ENCODE measurements at places on chromosomes 6 and 20.
A peak's percentile ranks its signal among the peaks of the same experiment; 100 is the strongest.

- no peak for DNase-seq
Measured at GRCh38 chr6:79266051-79266450, 31.6 kb upstream of the HMGN3 start.

- no peak for DNase-seq
Measured at GRCh38 chr6:167757821-167758220, 68.9 kb upstream of the AFDN start.

DNA sequence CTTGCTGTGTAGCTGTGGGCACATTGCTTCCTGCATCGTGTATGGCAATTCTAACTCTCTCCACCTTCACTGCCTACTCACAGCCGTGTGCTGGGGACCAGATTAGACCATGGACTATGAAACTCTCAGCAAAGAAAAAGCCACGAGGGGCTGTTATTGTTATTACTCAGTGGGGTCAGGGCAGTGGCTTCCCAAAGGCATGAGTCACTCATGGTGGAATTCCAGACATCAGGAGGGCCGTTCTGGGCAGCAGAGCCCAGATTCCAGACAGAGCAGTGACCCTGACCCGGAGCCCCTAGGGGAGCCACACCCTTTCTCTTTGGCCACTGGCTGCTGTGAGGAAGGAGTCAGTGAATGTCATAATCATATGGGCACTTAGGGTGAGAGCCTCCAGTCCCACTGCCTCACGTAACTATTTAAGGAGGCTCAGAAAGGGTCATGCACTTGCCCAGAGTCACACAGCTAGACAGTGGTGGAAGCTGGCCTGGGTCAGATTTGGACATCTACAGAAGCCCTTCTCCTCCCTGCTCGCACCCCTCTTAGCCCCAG lies 22.2 kb upstream of the CCN5 start:
- DNase-seq, result no peak

DNA sequence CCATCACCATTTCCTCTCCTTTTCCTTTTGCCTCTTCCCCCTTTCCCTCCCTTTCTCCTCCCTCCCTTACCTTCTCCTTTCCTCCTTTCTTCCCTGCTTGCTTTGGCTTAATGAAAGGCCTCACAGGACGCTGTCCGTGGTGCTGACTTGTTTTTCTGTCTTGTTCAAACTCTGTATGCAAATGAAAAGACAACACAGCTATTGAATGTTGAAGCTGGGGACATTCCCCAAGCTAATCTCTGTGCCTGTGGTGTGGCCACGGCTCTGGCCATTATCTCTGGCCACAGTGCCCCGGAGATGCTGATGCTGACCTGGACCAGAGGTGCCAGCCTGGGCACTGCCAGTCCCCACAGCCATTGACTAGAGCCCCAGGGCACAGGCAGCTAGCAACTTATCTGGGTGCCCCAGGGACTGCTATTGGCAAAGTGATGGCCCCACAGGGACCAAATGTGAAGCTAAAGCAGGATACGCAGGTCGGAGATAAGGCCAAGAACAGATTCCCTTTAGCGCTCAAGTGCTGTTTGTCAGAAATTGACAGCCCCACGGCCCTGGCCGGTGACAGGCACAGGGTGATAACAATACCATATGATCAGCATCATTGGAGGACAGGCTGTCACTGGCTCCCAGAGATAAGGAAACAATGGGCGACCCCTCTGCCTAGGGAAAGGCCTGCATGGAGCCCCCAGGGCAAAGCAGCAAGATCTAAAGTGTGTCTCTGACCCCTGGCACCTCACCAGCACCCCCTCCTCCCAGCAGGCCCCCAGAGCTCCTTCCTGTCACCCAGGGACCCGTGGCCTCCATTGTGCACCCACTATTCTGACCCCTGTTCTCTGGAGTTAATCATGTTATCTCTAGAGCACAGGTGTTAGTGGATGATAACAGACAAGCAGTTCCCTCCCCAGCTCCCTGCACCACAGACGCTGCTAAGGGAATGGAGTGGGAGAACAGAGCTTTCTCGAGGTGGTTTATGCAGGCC lies 31.6 kb upstream of the SLC32A1 start:
- peak; percentile 59 for DNase-seq

GRCh38 chr6:166864333-166864732 lies 92.0 kb downstream of the RNASET2 start:
- DNase-seq, result no peak

- DNase-seq, result peak; percentile 84
Measured at GRCh38 chr6:154258064-154258757, 98.4 kb downstream of the IPCEF1 start.

DNA sequence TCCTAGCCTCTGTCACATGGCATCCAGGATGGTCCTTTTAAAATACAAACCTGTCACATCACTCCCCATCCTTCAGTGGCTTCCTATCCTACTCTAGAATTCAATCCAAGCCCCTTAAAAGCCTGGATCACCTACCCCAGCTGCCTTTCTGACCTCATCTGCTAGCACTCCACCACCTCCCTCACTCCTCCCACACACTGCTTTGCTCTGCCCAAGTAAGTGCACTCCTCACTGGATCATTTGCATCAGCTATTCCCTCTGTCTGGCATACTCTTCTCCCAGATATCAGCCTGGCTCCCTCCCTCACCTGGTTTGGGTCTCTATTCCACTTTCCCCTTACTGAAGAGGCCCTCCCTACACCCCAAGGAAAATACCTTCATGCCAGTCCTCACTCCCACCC lies 10.5 kb downstream of the C6orf136 start:
- no peak for DNase-seq

DNA sequence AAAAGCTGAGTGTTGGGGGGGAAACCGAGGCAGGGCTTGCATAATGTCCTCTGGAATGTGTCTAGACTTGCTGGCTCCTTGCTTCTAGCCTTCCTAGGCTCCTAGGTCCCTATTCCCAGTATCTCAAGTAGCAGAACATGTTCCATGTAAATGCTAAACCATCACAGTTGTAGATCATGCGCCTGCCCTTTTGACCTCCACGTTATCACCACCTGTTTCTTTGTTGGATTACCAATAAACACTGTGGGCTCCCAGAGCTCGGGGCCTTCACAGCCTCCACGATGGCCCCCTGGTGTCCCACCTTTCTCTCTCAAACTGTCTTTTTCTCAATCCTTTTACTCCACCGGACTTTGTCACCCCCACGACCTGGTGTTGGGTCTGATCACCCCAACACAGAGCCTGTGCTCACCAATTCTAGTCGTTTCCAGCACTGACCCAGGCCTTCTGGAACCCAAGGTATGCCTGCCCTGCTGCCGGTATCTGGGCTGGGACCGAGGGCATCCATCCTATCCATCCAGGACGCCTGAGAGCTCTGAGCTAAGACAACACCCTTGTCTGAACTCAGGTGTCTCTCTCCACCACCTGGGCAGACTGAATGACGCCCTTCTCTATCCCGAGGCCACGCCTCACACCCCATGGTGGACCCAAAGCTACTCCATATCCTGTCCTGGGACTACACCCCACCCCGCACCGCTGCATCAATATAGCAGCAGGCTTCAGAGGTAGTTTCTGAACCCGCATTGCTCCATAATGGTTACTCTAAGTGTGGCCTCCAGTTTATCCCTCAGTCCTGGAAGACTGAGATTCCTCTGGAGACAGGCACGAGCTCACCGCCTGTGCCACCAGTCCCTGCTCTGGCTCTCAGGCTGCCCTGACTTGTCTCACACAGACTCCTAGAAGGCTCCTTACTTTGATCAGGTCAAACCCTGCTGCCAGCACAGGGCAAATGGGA lies 9.3 kb upstream of the PRR18 start:
- DNase-seq, result no peak

- DNase-seq, result no peak
Measured at GRCh38 chr6:108051481-108051880, 23.1 kb downstream of the OSTM1 start.

- no peak for DNase-seq
Measured at GRCh38 chr20:20393207-20394120, 25.6 kb downstream of the INSM1 start.

GRCh38 chr6:17505767-17506280 lies 94.3 kb upstream of the FAM8A1 start:
- no peak for DNase-seq

GRCh38 chr20:17488916-17489600 lies 42.1 kb downstream of the BFSP1 start:
- DNase-seq, result no peak

DNA sequence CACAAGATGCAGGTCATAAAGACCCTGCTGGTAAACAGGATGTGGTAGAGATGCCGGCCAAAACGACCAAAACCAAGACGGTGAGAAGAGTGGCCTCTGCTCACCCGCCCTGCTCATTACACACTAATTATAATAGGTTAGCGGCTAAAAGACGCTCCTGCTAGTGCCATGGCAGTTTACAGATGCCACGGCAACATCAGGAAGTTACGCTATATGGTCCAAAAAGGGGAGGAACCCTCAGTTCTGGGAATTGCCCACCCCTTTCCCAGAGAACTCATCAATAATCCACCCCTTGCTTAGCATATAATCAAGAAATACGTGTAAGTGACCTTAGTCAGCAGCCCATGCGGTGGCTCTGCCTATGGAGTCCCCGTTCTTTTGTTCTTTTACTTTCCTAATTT lies 17.6 kb downstream of the BHLHE23 start:
- peak; percentile 71 for DNase-seq

DNA sequence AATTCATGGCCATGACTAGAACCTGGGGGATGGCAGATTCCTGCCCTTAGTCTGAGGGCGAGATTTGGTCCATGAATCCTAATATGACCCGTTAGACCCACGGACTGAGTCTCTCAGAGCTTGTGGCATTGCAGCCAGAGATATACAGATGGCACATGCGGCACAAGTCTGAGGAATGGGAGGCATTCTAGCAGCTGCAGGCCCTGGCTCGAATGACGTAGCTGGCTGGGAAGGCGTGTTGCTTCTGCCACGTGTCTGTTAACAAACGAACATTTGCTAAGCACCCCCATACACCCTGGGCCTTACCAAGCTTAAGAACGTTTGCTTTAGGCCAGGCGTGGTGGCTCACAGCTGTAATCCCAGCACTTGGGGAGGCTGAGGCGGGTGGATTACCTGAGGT lies 68.0 kb downstream of the CD164 start:
- DNase-seq, result no peak

DNA sequence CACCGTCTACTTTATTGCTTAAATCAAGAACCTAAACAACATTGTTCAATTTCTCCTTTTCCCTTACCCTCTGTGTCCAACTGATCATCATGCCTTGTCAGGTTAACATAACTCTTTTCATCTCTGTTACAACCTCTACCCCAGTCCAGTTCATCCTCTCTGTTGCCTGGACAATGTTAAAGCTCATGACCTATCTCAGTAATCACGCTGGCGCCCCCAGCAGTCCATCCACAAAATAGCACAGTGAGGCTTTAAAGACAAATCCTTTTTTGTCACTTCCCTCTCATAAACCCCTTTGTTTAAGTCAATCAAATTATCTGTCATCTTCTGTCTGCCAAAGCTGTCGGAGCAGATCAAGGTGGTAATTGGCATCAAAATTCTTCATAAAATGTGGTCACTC lies 140.1 kb downstream of the QKI start:
- peak; percentile 69 for DNase-seq

- no peak for DNase-seq
Measured at GRCh38 chr6:40313582-40313981, 273.6 kb downstream of the LRFN2 start.

DNA sequence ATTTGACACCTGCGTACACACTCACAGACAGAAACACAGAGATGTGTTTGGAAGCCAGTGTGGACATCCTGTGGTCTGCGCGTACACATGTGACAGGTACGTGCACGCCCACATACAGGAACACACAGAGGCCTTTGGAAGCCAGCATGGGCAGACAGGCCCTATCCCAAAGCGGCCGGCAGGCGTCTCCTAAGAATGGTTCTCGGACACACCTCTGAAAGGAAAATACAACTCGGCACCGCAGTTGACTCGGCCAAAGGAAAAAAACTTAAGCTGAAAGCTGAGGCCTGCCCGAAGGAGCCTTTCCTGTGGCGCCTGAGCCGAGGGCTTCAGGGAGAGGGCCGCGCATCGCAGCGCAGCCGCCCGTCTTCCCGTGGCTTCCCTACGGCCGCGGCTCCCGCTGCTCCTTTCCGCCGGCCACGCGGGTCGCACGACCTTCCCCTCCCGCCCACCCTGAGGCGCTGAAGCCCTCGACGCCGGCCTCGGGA lies 1.4 kb upstream of the CEP43 start:
- peak; percentile 72 for DNase-seq

- no peak for DNase-seq
Measured at GRCh38 chr20:38764567-38765318, 16.5 kb downstream of the ACTR5 start.

GRCh38 chr6:143248359-143248758 lies 187.7 kb downstream of the AIG1 start:
- DNase-seq, result no peak

DNA sequence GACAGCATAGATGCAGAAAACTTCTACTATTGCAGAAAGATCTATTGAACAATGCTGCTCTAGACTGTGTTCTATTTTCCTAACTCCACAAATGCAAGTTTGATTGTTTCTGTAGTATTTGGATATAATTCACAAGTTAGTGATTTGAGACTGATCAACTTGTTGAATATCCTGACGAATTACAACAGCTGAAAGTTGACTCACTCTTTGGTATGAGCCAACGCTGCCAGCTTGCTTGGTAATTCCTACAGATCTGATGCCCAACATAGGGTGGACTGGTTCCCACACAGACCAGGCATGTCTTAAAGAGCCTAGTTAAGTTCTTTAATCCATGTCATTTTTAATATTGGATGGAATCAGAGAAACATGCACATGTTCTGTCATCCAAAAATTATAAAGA lies 231.0 kb upstream of the RAB32 start:
- no peak for DNase-seq

- no peak for DNase-seq
Measured at GRCh38 chr6:9334979-9335378, 899.6 kb upstream of the SLC35B3 start.

GRCh38 chr20:6623989-6624388 lies 143.5 kb upstream of the BMP2 start:
- DNase-seq, result no peak

DNA sequence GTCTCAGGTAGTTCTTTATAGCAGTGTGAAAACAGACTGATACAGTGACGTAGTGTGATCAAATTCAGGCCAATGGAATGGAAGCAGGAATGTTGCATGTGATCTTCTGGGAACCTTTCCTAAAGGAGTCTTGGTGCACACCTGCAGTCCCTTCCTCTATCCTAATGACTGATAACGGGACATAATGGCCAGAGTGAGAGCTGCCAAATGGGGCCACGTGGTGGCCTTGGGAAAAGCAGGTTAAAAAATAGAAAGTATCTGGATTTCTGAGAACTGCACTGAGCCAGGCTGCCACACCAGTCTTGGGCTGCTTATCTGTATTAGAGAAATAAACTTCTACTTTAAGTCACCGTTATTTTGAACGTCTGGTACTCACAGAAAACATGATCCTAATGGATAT lies 51.9 kb downstream of the MEP1A start:
- no peak for DNase-seq

GRCh38 chr6:91198588-91199255 lies 611.9 kb upstream of the MAP3K7 start:
- no peak for DNase-seq

DNA sequence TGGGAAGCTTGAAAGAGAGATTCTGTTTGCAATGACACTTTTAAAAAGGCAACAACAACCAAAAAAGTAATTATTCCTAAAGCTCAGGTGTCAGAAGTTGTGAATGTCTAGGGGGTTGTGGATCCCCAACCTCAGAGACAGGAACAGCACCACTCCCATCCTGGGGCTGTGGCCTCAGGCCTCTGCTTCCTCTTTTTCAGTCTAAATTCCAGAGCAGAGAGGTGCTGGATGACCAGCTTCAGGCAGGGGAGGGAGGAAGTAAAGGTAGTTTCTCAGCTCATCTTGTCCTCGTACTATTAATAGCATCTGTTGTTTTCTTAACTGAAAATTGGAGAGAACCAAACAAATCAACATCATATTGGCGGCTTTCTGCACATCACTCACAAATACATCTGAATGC lies 8.3 kb downstream of the NT5E start:
- DNase-seq, result peak; percentile 43

Data from KBM-7 (cell line).